ENCODE measurements at places on chromosomes 11 and 22.

DNA sequence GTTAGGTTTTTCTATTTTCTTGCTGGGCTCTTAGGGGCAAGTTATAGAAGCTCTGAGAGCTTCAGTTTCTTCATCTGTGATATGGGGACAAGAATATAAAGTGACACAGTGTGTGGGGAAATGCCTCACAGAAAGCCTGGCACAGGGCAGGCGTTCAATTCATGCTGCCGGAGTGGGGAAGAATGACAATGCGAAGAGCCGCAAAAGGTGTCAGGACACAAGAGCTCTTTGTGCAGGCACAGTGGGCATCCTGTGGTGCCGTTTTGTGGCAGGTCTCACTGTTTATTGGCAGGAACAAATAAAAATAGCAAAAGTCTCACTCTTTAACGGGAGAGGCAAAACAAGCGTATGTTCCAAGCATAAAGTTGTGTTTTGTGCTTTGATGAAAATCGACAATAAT lies 112.1 kb downstream of the TIMP3 start:
- no peak for DNase-seq

- DNase-seq = no peak
Measured at GRCh38 chr11:105986554-105986953, 35.5 kb downstream of the MSANTD4 start.

- DNase-seq = no peak
Measured at GRCh38 chr11:130133716-130134115, 25.9 kb upstream of the ST14 start.

DNA sequence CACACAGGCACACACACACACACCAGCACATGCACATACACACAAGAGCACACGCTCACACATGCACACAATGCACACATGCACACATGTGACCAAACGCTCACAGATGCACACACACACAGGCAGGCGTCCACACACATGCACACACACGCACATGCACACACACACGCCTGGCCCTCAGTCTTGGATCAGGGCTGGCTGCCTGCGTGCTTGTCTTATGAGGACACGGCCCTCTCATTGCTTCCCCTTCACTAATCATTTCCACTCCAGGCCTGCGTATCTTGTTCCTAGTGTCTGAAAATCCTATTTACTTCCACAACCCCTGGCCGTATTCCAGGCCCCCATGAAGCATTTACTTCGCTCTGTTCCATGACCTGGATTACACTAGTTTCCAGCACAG lies 740.5 kb downstream of the BRD1 start:
- DNase-seq = no peak

DNA sequence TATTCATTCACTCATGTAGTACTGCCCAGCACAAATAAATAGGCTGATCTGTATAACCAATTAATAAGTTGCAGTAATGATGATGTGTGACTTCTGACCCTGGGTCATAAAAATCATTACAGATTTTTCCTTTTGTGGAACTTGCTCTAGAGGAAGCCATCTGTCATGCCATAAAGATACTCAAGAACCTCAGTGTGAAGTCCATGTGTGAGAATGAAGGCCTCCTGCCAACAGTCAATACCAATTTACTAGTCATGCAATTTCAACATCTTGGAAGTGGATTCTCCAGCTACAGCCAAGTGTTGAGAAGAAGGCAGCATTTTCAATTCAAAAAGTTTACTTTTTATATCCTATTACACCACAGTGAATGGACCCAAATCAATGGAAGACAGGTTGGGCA lies 435.6 kb upstream of the LRRC4C start:
- DNase-seq = no peak

DNA sequence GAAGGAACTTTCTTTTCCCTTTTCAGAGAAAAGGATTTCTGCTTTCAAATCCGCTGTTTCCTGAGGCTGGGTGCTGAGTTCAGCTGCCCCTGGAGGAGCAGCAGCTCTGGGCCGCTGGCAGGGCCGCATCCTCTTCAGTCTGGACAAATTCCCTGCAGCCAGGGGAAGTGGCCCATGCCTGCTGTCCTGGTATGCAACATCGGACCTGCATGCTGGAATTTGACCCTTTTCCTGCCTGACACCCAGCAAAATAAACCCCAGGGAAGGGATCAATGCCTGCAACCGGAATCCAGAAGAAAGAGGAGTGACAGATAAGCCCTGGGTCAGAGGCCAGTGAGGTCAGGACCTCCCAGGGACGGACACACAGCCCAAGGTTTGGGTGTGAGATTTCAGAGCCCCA lies 54.1 kb upstream of the LINC01488 start:
- DNase-seq = no peak

GRCh38 chr11:61071208-61071681 lies 31.0 kb upstream of the CD5 start:
- peak; percentile 74 for DNase-seq

DNA sequence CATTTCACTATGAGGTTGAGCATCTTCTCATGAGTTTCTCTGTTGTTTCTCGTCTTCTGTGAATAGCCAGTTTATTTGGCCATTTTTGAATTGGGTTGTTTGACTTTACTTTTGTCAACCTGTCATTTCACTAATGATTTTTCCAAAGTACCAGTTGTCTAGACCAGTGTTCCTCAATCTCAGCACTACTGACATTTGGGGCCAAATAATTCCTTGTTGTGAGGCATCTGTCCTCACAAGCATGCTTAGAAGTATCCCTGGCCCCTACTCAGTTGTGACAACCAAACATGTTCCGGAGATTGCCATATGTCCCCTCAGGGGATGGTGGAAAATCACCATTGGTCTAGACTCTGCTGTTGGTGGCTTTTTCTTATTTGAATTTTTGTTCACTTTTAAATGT lies 87.7 kb upstream of the GNAZ start:
- no peak for DNase-seq

GRCh38 chr22:36613958-36614357 lies 85.0 kb upstream of the EIF3D start:
- no peak for DNase-seq

- DNase-seq = no peak
Measured at GRCh38 chr11:44306052-44306917, 3.7 kb downstream of the ALX4 start.

DNA sequence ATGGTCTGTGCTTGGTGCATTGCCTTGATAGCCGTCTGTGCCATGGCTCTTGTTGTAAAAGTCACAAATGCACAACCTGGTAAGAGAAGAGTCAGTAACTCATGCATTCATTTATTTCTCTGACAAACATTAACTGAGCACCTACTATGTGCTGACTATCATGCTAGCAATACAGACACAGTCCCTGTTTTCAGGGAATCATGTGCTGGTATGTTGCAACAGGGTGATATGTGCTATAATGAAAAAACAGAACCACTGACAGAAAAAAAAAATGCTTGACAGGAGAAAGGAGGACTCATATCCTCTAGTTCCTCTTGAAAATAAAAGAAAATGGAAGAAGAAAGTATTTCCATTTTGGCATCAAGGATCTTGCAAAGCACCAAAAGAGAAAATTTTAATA lies 34.5 kb upstream of the RAPSN start:
- DNase-seq = no peak

- no peak for DNase-seq
Measured at GRCh38 chr22:46454504-46455269, 82.7 kb downstream of the CELSR1 start.

- no peak for DNase-seq
Measured at GRCh38 chr22:45207981-45208664, 32.6 kb downstream of the KIAA0930 start.

DNA sequence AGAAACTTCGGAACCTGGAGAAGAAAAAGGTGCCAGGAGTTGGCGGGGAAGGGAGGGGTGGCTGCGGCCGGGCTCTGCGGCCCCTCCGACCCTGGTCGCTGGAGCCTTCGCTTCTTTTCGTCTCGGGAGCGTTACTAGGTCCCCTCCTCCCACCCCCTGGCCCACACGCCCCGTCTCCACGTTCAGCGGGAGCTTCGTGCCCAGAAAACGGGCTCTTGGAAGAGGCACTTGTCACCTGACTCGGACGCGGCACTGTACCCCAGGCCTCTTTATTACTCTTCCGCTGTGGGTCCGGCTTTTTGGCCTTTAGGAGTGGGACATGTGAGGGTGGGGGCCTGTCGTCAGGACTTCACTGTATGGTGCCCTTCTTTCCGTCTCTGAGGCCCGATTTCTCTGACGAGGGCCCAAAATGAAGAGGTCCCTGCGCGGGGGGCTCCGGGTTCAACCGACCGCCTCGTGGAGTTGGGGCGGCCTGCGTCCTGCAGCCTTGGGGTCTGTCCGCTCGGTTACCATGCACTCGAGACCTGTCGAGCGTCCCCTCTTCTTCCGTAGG lies 1.2 kb downstream of the CAPRIN1 start:
- peak; percentile 28 for DNase-seq

- no peak for DNase-seq
Measured at GRCh38 chr11:72173291-72173690, 18.6 kb upstream of the FOLR1 start.

GRCh38 chr11:125174686-125175085 lies 10.1 kb downstream of the PKNOX2 start:
- no peak for DNase-seq

All from CD4-positive, alpha-beta T cell treated with Interferon alpha-2 for 1 hour (primary cell).